NB4 (cell line): ENCODE measurements at places on chromosomes 11 and 22.

GRCh38 chr22:46381142-46381541, 45.6 kb downstream of the TRMU start:
- no peak for DNase-seq

- DNase-seq, result no peak
These were observed 101.7 kb downstream of the FAM181B start for GRCh38 chr11:82631722-82632630.

DNA sequence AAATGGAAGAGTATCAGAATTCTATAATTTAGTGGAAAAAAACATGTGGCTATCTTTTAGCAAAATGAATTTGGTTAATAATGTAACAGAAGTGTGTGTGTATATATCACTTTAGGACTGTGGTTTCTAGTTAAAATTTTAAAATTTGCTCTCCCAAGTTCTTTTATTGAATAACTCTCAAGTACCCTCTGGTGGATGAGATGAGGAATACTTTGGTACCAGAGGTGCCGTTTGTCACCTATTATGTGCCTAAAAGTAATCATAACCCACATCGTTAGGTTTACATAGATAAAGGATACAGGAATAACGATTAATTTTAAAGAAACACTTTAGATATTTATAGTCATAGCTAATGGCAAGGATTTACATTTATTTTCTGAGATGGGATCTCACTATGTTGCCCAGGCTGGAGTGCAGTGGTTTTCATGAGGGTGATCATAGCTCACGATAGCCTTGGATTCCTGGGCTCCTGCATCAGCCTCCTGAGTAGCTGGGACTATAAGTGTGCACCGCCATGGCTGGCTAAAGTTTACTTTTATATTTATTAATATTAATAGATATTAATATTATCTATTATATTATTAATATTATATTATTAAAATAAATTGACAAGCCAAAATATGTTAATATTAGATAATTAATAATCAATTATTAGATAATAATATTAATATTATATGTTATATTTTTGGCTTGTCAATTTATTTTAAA, 66.7 kb upstream of the CAPRIN1 start:
- peak; percentile 28 for DNase-seq

- DNase-seq, result no peak
These were observed 104.0 kb downstream of the SOX6 start for GRCh38 chr11:16252373-16252772.

DNA sequence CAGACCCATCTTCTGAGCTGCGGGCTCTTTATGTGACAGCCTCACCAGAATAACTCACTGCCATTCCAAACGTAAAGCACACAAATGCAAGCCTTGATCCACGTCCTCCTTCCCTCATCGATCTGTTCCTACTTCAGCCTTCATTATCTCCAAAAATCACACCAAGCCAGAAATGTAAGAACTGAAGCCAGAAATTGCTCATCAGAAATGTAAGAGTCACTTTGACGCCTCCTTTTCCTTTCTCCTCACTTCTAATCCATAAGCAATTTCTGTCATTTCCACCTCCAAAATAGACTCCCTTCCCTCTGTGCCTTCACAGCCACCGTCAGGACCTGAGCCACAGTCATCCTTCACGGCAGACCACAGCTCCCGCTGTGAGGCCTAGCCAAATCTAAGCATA, 387.3 kb upstream of the B3GAT1 start:
- DNase-seq, result no peak

DNA sequence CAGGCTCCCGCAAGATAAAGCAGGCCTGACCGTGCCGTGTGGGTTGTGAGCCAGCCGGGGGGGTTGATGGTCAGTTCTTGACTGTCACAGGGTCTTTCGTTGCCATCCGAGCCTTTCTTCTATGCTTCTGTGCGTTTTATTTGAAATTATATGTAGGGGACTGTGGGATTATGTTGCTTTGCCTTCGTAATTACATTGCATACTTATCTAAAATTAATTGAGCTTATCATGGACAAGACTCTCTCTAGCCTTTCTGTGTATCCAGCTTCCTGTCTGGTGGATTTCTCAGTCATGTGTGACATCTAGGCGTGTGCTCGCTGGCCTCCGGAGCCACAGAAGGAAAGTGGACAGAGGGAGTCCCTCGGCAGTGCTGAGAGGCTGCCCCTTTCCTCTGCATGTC, 93.2 kb downstream of the TBC1D22A start:
- DNase-seq, result no peak

DNA sequence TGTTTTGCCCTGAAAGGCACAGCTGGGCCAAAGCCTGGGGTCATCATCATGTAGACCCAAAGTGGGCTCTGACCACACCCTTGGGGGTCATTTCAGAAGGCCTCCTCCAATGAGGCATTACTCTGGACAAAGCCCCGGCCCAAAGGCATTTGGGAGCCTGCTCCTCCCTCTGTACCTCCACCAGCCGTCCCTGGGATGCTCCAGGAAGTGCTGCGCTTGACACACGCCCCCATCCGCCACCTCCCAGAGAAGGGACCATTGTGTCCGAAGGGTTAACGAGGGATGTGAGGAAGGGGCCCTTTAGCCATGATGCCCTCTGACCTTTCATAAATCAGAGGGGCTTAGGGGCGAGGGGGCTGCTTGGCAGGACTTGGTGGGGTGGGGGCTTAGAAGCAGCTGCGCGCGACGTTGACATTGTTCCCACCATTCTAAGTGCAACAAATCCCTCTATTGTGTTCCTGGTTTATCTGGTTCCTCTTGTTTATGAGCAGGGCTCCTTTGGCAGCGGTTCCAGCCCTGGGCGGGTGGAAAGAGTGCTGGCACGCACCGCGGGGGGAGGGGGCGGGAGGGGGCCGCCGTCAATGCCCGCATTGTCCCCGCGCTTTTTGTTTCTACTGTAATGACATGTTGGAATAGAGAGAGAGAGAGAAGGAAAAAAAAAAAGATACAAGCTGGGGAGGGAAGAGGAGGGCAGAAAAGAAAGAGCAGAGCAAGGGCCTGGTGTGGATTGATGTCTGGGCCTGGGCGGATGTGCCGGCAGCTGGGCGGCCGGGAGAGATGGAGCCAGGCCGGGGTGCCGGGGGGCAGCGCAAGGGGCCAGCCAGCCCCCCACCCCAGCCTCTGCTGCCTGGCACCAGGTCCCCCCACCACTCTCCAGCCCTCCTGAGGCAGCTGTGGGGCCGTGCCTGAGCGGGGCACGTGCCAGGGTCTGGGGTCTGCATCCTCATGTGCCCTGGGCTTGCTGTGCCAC, 32.1 kb upstream of the SOX10 start:
- DNase-seq, result peak; percentile 30

DNA sequence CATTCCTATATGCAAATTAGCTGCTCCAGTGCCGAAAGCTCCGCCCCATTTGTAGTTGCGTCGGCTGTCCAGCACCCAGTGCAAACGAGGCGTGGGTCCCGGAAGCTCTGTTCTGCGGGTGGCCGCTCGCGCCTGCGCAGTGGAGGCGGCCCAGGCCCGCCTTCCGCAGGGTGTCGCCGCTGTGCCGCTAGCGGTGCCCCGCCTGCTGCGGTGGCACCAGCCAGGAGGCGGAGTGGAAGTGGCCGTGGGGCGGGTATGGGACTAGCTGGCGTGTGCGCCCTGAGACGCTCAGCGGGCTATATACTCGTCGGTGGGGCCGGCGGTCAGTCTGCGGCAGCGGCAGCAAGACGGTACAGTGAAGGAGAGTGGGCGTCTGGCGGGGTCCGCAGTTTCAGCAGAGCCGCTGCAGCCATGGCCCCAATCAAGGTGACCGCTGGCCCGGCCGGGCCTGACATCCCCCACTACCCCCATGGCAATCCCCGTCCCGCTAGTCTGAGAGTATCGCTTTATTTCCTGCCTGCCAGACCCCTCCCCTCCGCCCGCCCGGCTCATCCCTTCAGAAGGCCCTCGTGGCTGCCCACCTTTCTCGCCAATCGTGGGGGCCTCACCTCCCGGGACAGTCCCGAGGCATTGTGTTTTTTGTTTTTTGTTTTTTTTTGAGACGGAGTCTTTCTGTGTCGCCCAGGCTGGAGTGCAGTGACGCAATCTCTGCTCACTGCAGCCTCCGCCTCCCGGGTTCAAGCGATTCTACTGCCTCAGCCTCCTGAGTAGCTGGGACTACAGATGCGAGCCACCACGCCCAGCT, at the start of gene PRDX5:
Gene PRDX5 (plus strand): TSS at position 161 of the 805 bp plus-strand sequence. CDS start 95 bp downstream, at position 256.
- peak; percentile 99 for DNase-seq

DNA sequence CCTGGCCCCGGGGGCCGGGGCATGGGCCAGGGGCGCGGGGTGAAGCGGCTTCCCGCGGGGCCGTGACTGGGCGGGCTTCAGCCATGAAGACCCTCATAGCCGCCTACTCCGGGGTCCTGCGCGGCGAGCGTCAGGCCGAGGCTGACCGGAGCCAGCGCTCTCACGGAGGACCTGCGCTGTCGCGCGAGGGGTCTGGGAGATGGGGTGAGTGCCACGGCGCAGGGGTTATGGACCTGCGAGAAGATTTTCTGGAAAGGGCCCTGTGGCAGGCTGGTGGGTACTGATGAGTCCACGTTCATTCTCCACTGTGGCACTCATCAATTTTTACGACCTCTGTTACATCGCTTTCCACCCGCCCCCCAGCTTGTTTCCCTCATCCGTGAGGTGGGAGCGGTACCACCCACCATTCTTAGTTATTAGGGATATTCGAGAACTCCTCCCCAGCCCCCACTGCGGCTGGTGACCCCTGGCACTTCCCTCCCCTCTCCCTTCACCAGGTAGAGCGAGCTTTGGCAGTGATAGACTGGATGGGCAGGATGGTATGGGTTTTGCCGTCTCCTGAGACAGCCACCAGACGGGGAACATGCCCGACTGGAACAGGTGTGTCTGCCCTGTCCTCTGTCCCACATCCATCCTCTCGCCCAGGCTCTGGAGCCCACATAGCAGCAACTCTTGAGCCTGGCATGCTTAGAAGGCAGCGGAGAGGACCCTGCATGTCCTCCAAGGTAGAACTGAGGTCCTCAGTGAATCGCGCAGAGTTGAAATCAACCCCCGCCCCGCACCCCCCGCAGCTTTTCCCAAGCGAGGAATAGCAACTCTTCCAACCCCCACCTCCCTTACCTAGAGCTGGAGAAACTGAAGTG, 562 bp downstream of the DGAT2 start:
- DNase-seq, result no peak

DNA sequence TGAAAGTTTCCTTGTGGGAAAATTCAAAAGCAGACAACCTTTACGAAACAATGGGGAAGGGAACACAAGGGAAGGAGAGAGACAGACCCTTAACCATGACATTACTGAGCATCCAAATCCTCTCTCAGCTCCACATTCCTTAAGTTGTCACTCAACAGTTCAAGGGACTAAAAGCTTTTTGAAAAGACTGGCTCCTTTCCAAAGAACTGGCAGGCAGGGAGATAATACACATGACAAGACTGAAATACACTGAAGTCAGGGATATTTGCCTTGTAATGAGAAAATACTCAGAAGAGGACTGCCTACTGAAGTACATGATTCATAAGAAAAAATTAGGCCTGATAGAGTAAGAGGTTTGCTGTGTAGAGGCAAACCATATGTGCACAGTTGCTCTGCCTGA, 69.1 kb downstream of the SMCO4 start:
- no peak for DNase-seq

DNA sequence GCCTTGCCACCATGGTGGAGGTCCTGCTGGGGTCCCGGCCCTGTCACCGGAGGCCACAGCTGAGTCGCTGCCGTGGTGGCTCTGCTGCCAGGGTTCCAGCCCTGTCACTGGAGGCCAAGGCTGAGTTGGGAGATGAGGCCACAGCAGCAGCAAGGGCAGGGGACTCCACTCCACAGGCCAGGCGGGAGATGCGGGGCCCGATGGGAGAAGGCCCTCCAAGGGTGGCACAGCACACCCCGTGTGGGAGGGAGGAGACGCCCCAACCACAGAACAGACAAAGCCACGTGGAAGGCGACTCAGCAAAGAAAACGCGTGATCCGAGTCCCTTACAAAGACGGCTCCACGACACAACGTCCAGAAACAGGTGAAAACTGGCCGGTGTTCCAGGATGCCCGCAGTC, 159.3 kb downstream of the BRD1 start:
- DNase-seq, result no peak

- no peak for DNase-seq
These were observed 25.2 kb upstream of the MICALL1 start for GRCh38 chr22:37880668-37881440.

DNA sequence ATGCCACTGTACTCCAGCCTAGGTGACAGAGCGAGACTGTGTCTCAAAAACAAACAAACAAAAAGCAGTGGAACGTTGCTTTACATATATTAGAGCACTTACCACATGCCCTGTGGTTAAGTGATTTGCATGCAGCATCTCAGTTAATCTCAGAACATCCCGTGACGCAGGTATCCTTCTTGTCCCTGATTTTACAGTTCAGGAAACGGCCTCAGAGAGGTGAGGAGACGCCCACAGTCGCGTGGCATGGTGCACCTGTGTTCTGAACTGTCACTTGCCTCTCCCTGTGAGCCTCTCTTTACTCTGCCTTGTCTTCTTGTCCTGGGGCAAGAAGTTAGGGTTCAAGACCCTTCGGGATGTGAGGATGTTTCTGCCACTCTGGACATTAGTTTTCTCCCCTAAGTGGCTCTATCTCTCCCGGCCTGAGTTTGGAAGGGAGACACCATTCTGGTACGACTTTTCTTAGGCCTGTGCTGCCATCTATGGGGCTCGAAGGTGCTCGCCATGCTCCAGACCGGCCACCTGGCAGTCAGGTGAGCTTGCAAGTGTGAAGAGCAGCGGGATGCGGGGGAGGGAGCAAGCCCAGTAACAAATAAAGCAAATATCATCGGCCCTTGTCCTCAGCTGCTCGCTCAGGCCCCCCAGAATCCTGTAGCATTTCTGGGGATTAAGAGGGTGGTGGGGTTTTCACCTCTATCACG, 25.6 kb downstream of the YWHAH start:
- DNase-seq, result peak; percentile 66

DNA sequence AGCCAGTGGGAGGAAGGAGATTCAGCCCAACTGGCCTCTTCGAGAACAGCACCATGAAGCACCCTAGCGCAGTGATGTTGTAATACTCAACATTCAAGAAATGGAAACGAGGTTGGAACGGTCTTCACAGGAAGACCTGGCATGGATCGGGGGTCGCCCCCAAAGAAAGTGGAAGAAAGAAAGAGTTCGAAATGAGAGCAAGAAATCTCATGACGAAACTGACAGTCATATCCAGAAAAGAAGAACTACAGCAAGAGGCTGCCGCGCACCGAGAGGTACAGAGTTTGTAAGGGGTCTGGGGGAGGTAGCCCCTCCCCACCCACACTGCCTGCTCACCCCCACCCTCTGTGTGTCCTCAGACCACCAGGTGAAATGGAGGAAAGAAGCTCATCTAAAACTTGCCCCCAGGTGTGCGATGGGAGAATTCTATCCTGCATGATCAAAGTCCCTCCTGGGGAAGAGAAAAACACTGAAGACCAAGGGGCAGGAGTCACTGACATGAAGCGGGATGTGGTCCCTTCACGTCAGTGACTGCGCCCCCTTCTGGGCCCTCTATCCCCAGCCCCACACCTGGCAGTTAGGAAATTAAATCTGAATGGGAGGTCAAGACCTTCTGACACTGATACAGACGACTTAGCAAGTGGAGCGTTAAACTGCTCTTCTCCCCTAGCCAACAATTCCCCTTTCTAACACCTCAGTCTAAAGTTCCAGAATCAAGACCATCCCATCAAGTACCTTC, 52.9 kb upstream of the SPATA19 start:
- no peak for DNase-seq

- peak; percentile 71 for DNase-seq
These were observed 26.6 kb upstream of the IL10RA start for GRCh38 chr11:117959438-117960149.
